ENCODE measurements at places on chromosomes 3 and 15.

- DNase-seq, result no peak
Measured at GRCh38 chr3:197554196-197554561, 1.6 kb downstream of the BDH1 start.

DNA sequence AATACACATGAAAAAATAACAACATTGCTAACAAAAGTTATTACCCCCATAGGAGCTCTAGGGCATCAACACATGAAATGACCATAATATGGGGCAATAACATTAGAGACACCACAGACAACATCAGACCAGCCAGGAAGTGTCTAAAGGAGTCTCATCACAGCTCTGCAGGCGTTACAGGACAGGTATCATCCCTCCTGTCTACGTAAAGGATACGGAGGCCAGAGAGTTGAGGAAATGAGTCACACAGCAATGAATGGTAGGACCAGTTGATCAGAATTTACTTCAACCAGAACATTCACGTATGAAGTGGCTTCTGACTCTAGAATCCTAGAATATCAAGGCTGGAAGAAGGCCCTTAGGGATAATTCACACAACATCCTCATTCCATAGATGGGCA is 1.8 kb downstream of the NME9 start:
- DNase-seq, result no peak

- no peak for DNase-seq
Measured at GRCh38 chr15:39388118-39388517, 192.8 kb upstream of the THBS1 start.

DNA sequence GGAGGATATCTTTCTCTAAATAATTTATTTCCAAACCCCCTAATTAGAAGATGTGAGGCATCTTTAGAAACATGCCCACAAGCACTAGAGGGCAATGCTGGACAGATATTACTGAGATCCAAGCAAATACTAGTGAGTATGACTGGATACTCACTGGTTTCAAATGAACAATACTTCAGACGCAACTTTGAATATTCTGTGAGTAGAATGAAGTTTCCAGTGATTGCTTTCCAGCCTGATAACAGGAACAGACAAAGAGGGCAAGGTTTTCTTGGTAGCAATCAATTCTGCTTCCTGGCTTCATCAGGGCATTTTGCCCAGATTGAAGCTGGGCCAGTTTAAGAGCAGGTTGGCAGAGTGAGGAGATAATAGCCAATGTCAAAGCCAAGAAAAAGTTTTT is 442.6 kb upstream of the PDZRN3 start:
- no peak for DNase-seq

- DNase-seq, result no peak
Measured at GRCh38 chr3:150237490-150237889, 170.6 kb upstream of the TSC22D2 start.

- no peak for DNase-seq
Measured at GRCh38 chr3:171000281-171000680, 26.2 kb downstream of the SLC2A2 start.

DNA sequence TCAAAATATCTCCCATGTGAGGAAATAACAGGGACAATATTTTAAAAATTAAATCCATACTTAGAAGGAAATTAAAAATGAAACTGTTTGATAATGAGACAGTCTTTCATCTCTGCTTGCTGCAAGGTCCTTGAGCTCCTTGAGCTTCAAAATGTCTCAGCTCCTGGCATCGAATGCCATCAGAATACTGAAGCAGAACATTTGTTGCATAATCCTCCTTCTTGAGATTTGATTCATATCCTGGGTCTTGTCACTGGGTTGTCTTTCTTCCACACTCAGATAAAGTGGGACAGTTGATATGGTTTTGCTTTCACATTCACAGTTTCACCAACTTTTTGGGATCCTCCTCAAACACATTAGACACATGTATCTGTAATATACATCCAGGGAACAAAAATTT is 27.8 kb downstream of the COL8A1 start:
- DNase-seq, result no peak

Data from activated T-cell treated with anti-CD3 and anti-CD28 coated beads for 4 hours (primary cell).